ENCODE measurements at places on chromosomes 16 and 17. TPM values are rescaled to one million over a fixed set of nuclear protein-coding genes. Genes with fewer than 3 reads are reported as not detected.
A peak's percentile ranks its signal among the peaks of the same experiment; 100 is the strongest.

DNA sequence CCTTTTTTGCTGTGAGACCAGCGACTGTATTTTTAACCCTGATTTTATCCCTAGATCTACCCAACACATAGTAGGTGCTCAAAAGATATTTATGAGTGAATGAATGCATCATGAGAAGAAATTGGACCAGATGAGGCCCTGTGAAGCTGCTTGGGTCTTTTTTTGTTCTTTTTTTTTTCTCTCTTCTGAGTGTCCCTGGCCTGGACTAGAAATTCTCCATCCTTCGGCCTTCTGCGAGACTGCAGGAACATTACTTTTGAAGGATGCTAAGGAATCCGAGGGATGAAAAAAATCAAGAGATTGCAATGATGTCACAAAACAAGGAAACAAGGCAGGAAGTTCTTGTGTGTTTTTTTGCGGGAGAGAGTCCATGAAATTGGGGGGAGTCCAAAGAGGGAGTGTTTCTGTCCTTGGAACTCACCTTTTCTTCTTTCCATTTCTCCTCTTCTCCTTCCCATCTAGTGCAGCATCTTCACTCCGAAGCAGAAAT, 560 bp upstream of the RUSF1 start:
- peak overlapping the region; percentile 89 for H3K27ac ChIP-seq
- peak overlapping the region; percentile 96 for H3K4me3 ChIP-seq
- no peaks in the 10 kb centered on the region for H3K36me3 ChIP-seq
- peaks cover 7% of the 10 kb centered on the region for H3K4me1 ChIP-seq
- DNase-seq = no peak

GRCh38 chr17:49571764-49572163, 3.9 kb upstream of the NXPH3 start:
- H3K27ac ChIP-seq = no peak overlapping the region
- H3K4me3 ChIP-seq = no peak overlapping the region
- peaks cover 9% of the 10 kb centered on the region for H3K4me1 ChIP-seq
- no peak for DNase-seq
- H3K36me3 ChIP-seq = no peaks in the 10 kb centered on the region

DNA sequence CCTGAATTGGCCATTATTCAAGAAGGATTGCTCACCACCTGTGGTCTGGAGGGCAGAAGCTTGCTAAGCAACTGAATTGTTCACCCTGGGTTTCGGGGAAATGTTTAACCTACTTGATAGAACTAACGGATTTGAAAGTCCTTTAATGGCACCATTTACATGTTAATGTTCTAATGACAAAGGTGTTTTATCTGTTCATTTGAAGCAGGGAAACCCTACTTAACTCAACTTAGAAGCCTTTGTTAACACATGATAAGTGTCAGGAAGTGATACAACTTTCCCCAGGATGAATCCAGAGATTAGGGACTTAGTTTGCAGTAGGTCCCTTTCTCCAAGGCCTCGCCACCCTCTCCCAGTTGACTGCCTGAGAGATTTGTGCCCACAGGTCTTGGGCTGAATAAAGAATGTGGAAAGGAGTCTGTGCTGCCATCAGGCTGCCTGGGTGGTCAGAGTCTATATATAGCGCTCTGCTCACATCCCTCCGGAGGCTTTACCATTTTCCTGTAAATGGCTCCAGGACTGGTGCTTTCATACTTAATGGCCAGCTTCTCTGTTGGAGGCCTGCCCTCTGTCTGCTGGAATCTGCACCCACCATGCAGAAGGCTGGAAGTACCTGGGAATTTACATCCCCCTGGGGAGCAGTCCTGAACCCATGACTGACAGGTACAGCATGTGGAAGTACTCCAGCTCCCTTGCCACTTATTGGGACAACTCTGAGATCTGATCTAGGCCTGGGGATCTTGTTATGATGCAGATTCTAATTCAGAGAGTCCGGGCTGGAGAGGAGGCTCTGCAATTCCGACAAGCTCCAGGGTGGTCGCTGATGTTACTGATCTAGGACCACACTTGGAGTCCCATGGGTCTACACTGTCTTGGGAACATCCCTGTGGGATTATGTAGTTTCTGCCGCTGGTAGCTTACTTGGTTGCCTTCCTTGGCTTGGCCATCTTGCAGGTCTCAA, 99.9 kb downstream of the ASIC2 start:
- H3K4me3 ChIP-seq = no peak overlapping the region
- no peaks in the 10 kb centered on the region for H3K36me3 ChIP-seq
- H3K4me1 ChIP-seq = no peaks in the 10 kb centered on the region
- H3K27me3 ChIP-seq = no peaks in the 10 kb centered on the region
- H3K27ac ChIP-seq = no peak overlapping the region

The MYH10 gene
- 12.4 TPM for total RNA-seq

The TM4SF5 gene
- total RNA-seq = 15.1 TPM
